ENCODE measurements at places on chromosomes 16 and 17.

DNA sequence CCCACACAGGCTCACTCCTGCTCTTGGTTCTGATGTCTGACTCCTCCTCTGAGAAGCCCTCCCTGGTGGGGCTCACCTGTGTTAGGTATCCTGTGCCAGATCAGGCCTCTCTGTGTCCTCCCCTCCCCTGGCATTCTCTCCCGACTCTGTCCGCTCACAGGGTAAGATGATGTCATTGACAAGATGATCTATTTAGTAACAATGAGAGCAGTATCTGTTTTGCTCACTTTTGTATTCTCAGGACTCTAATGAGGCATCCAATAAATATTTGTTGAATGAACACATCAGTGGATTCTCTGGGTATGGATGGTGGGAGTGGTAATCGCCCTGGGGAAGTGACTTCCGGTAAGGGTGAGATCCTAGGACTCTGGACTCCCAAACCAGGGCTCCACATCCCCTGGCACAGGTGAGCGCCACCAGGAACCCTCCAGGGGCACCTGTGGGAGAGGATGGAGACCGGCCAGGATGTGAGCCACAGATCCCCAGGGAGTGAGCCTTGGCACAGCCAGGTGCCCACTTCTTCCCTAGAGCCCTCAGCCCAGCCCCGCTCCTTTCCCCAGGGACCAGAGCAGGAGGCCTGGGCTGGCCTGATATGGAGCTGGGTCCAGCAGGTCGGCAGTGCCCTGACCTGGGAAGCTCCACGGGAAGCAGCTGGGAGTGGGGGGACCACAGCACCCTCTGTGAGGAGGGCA lies 5.4 kb upstream of the HAP1 start:
- DNase-seq: no peak

DNA sequence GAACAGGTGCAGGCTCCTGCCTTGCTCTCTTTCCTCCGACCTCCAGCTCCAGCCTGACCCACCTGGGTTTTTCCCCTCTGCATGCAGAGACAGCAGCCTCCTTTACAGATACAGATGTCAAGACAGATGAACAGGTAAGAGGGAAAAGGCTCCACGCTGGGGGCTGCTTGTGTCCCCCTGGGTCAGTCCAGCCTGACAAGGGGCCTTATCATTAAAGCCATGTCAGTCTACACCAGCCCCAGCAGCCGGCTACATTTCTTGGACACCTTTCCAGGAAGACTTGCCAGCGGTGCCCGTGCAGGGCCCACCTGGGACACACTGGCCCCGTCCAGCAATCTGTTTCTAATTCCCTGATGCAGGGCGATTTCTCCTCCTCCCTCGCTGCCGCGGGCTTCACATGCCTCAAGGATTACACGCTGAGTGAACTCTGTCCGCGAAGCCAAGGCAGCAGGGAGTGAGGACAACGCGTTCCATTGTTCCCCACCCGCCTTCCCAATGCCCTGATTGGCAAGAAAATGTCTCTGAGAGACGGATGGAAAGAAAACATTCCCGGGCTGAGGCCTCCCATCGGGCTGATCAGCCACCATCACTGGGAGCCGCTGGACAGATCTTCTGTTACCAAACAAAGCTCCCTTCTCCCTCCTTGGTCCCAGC lies 184.7 kb downstream of the C16orf95 start:
- no peak for DNase-seq

DNA sequence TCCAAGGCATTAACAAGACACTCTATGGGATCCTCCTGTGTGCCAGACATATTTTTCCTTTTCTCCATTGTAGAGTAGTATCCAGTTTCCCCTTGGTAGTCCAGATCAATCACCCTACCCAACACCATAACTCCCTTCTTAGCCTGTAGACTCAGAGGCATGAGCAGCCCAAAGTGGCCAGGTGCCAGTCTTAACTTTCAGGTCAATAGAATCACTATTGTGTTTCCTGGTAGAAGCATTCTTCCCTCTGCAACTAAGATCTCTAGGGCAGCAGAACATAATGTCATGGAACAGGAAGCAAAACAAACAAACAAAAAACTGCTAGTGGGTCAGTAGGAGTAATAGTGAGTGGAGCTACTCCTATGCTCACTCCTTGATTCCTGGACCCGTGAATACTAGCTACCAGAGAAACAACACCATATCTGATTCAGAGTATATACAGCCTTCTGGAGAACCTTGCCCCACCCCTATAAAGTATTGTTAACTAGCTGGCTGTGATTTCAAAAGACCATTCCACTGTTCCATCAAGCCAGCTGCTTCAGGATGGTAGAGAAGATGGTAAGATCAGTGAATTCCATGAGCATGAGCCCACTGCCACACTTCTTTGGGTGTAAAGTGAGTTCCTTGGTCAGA lies 11.2 kb upstream of the CLEC19A start:
- no peak for DNase-seq

GRCh38 chr17:28745786-28746411 lies 2.1 kb downstream of the TRAF4 start:
- no peak for DNase-seq

- DNase-seq: no peak
Observed at GRCh38 chr17:61967729-61968128, 39.9 kb upstream of the INTS2 start.

GRCh38 chr17:6066183-6066948 lies 3.8 kb upstream of the WSCD1 start:
- no peak for DNase-seq

DNA sequence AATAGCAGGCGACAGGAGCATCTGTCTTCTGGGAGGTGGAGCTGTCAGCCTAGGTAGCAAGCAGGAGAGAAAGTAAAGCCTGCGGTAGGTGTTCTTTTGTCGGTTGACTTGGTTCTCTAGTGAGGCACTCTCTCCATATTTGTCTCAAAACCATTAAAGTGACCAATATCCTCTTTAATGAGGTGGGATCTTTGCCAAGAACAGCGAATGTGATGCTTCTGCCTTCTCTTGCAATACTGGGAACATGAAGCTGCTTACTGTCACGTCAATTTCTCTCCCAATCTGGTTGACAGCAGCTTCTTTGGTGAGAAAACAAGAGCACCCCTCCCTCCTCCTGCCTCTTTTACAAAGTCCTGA lies 176.7 kb downstream of the ABCC12 start:
- no peak for DNase-seq

DNA sequence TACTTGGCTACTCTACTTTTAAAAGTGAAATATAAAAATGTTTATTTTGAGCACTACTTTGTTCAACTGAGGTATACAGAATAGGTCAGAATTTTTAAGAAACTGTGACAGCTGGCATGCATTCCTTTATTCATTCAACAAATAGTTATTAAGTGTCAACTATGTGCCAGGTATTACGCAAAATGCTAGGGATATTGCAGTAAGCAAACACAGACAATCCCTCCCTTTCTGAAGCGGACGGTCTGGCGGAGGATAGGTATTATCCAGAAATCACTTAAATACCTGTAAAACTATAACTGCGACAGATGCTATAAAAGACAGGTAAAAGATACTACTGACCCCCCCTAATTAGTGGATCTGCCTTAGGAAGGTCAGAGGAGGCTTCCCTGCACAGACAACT lies 26.1 kb downstream of the METTL16 start:
- DNase-seq: no peak
